ENCODE measurements at places on chromosomes 2 and 18. TPM values are rescaled to one million over a fixed set of nuclear protein-coding genes. Genes with fewer than 3 reads are reported as not detected.
A peak's percentile ranks its signal among the peaks of the same experiment; 100 is the strongest.

- DNase-seq, result no peak
Observed at GRCh38 chr2:214341646-214342045, 69.2 kb upstream of the VWC2L start.

- DNase-seq, result peak; percentile 3
Observed at GRCh38 chr2:215218587-215219577, 80.5 kb upstream of the ABCA12 start.

DNA sequence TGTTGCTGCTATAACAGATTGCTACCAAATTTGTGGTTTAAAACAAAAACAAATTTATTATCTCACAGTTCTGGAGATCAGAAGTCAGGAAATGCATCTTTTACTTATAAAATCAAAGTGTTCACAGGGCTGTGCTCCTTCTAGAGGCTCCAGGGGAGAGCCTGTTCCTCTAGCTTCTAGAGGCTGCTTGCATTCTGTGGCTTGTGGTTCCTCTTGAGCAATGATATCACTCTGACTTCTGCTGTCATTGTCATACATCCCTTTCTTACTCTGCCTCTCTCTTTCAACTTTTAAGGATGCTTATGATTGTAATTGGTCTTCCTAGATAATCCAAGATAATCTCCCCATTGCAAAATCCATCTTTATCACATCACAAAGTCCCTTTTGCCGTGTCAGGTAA, 6.1 kb upstream of the DCC start:
- no peak for DNase-seq

DNA sequence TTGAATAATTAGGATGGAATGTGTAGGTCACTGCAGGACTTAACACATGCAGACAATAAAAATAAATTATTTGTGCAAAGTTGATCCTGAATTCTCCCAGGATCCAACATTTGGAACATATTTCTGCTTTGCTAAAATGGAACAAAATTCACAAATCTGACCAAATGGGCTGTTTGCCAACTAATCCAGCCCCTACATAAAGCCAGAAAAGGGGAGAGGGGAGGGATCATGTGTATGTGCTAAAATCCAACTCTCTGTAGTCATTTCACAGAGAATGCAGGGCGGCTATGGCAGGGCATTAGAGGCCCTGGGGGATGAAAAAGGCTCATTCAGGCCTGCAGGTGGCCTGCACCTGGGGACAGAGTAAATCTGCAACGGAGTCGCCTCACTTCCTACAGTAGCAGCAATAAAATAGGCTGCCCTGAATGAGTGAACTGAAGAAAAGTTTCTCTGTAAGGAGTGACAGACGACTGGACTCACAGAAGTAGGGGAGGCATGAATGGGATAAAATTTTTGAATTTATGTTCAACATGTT, 4.0 kb upstream of the ZFP36L2 start:
- DNase-seq, result peak; percentile 75

GRCh38 chr2:220509966-220510365, 882.5 kb downstream of the SLC4A3 start:
- DNase-seq, result no peak

DNA sequence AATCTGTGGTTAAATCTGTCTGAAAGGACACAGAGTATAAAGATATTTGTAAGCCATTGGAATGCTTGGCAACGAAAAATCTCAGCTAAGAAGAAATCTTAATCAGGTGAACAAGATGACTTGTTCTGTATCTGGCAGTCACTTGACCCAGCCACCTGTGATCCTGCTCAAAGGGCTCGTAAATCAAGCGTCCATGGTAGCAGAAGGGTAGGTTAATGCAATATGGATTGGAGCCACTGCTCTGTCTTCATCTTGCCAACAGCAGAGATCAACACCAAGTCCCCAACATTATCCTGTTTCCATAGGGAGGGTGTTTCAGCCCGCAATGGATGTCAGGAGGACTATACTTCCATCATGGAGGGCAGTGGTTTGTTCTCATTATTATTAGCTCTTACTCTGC, 378.4 kb downstream of the CDH7 start:
- DNase-seq, result no peak

DNA sequence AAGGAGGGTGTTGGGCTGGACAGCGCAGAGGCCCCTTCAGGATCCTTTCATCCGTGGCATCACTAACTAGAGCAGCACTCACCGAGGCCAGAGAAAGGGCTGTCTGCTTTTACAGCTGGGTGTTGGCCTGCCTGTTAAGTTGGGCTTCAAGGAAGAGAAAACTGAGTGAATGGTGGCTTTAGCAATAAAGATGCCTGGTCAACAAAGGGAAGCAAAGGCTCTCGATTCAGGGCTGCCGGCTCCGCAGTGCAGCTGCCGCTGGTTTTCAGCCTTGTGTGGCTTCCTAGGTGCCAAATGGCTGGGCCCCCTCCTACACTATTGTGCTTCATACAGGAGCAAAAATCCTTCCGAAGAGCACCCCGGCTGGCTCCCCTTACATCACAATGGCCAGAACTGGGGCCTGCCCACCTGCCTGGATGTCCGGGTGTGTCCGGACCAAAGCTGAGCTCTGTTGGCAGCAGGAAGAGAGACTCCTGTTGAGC, 61.0 kb upstream of the GPR45 start:
- no peak for DNase-seq

DNA sequence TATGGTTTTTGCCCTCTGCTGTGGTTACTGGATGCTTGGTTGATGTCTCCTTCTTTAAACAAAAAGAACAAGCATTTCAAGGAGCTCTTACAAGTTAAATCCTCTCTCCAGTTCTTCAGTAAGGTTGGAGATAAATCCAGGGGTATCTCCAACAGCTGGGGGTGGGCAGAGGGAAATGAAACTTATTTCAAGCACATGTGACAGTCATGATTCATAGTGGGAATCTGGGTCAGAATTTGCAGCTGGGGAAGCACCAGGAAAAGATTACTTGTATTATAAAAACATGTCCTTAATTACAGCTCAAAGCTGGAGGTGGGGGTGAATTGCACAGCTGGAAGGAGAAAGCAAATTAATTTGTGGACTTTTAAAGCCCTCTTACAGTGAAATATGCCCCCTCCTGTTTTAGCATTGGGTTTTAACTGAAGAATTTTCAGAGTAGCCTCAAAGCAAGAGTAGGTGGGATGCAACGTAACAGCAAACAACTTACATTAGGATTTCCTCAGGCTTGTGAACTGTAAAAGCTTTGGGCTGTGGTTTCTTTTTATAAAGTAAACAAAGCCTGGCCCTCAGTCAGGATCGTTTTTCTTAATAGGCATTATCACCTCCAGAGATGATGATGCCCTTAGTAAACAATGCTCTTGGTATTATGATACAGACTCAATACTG, 596.4 kb downstream of the NYAP2 start:
- DNase-seq, result peak; percentile 83

DNA sequence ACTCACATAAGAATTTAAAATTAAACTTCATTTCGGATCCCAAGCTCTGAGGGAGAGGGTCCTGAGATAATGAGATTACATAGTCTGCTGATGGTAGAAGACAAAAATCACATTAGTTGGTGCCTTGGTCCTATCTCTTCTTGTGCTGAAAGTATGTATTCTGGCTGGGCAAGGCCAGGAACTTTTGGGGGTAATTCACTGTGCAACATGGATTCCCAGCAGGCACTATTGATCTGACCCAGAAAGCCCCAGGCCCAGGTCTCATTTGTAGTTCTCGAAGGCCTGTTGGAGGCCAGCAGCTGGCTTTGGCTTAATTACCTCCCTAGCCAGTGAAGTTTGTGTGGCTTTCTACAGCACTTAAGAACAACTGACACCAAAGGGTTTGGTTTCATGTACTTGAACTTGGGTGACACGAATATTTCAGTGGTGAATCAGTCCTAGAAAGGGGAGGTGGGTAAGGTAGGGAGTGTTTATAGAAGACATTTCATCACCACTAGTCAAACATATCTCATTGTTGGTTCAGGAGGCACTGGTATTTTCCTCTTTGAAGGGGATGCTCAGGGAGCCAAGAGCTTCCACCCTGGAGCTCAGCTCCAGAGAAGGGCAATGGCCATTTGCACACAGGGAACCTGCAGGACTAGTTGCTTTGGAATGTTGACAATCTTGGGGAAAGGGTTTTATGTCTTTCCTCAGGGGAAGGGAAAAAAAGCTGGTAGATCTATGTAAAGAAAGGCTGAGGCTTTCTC, 217.8 kb downstream of the OSR1 start:
- no peak for DNase-seq

DNA sequence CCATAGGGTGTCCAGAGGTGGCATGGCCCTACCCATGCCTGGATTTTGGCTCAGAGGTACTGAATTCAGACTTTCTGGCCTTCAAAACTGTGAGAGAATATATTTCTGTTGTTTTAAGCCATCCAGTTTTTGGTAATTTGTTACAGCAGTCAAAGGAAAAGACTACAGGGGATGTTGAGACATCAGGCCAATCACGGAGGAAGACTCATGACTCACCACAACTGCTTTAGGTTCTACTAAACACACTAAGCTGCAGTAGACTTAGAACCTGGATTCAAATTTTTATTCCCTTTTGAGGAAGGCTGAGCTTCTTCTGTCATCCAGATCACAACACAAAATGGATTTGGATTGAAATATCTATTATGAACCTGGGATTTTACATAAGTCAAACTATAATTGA, 12.0 kb upstream of the C2orf66 start:
- no peak for DNase-seq

DNA sequence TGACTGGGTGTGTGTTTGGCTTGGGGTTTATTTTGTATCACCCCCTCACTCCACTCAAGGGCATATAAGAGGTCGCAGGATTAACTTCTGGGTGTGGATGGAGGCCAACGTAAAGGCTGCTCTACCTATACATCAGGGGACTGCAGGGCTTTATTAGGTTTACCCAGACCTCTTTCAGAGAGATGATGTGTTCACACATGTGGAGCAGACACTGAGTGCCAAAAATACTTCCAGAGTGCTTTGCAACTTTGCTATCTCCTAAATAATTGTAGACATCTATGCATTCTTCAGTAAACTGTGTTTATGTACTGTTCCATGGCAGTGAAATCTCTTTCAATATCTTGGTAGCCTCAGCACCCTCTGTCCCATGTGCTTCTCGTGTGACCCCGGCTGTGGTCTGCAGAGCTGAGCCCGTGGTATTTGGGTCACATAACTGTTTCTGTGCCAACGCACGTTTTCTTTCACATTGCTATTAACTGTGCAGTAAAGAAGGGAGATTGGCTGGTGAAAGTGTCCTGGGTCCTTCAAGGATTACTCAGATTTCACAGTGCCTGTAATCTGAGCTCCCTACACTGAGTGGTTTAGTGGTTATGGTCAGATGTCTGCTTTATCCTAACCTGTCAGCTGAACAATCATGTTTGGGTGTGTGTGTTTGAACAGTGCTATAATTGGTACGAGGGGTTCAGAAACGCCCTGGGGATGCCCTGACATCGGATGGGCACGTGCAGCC, 208.1 kb downstream of the VAPA start:
- peak; percentile 69 for DNase-seq

DNA sequence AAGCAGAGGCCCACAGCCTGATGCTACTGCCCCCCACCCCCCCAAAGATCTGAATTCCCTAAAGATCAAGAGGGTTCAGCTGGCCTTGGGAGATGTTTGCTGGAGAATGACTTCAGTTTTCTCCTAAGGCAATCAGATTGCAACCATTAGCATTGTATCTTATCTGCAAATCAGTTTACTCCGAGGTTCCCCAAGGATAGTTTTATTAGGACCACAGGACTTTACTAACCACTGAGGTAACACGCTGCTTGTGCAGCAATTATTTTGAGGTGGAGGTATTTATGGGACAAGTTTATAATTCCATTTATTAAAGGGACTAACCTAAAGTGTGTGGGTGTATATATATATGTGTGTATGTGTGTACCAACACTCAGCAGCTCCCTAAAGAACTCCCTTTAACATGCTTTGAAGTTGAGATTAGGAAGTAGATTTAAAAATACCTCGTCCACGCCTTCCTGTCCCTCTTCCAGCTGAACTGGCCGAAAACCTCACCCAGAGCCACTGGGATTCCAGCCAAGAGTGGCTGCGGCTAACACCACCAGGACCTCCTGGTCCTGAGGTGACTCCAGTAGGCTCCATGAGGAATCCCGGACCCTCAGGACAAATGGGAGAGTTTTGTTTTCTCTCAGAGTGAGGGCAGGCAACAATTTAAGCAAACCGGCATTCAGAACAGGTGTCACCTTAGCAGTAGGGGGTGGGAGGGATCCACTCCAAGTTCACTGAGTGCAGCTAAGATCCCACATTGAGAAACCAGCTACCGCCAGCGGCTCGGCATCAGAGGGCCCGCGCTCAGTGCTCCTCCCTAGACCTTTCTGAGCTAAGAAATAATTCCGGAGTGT, 3.0 kb upstream of the DLX1 start:
- no peak for DNase-seq

DNA sequence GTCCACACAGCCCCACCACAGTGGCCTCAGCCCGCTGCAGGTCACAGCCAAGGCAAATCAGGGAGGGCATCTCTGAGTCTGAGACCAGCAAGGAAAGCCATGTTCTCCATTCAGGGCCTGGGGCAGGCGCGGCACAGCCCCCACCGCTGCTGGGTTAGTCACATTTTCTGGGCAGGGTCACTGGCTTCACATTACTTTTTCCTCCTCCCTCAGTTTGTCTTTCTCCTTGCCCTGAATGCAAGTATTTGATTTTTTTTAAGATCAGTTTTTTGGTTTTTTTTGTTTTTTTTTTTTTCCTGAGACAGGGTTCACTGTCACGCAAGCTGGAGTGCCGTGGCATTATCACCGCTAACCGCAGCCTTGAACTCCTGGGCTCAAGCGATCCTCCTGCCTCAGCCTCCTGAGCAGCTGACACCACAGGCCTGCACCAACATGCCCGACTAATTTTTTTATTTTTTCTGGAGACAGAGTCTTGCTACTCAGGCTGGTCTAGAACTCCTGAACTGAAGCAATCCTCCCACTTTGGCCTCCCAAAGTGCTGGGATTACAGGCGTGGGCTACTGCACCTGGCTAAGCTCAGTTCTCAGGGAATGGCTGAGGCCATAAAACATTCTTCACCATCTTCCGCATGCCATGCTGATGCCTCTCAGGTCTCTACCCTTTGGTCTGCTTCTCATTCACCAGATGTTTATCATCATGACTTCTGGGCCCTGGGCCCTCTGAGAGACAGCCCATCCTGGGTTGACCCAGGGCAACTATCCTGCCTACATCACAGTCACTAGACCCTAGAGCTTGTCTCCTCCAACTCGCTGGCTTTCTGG, 628 bp upstream of the CAPG start:
- DNase-seq, result no peak

Gene MORN2
- total RNA-seq, result 12.5 TPM

Gene SP140
- 0.49 TPM for total RNA-seq

Gene ANO7
- 0.79 TPM for total RNA-seq

Gene RGPD5
- total RNA-seq, result 77.7 TPM

Gene VSNL1
- 21.9 TPM for total RNA-seq

Gene KIF5C
- total RNA-seq, result 2.3 TPM

Gene EIF5B
- total RNA-seq, result 26.3 TPM
